ENCODE measurements at places on chromosomes 1 and 21.
A peak's percentile ranks its signal among the peaks of the same experiment; 100 is the strongest.

- no peak for DNase-seq
Observed at GRCh38 chr1:103265551-103265950, 157.2 kb upstream of the COL11A1 start.

DNA sequence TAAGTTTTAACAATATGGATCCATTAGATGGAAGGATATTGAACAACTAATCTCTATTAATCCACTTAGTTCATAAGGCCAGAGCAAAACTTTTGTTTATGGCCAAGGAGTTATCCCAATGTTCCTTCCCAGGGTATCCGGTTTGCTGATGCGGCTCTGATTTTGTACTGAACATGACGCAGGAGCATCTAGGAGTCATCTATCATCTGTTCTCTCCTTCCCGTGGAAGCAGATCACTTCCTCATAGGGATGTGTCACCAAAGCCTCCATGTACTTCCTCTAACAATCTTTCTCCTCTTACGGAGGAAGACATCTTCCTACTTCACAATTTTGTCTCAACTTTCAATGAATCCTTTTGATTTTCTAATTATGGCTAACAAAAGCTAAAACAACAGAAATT lies 206.6 kb downstream of the APP start:
- DNase-seq: peak; percentile 47

DNA sequence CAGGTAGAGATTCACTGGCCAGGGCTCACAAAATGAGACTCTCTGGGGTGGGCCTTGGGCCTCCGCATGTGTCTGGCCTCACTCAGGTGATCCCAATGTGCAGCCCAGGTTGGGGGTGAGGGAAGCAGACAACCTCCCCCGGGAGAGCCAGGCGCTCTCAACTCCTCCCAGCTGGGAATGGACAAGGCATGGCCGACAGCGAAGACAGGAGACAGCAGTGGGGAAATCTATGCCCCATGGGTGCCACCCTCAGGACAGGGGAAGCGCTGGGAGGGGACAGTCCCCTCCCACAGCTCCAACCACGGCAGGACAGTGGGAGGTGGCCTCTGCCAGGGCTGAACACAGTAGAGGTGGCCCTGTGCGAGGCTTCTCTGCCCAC lies 47.7 kb downstream of the PRDM15 start:
- DNase-seq: no peak

- peak; percentile 77 for DNase-seq
Observed at GRCh38 chr1:117612517-117613248, 6.8 kb downstream of the TENT5C start.

DNA sequence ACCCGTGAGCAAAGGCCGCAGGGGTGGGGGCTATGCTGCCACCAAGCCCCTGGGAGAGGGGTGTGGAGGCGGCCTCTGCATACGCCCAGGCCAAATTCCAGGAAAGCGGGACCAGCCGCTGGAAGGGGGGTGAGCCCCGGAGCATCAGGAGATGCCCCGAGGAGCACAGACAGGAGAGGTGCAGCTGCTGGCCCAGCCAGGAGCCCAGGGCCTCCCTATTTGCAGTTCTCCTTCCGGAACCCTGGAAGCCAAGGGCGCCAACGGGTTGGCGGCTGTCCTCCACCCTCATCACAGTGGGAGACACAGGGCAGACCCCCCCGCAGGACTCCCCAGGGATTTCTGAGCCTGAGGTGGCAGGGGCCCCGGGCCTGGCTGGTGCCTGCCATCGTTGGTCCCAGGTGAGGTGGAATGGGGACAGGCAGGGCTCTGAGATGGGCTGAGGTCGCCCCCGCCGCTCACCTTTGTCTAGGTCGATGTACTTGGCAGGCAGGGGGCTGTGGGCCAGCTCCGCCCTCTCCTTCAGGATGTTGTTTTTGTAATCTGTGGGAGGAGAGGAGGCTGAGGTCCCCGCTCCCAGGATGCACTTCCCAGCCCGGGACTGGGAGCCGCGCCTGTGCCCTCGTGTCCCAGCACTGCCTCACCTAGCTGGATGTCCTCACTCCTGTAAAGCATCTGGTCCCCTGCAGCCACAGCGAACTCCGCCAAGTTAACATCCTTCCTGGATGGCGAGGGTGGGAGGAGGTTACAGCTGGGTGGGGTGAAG lies 4.4 kb upstream of the DVL1 start:
- no peak for DNase-seq

- no peak for DNase-seq
Observed at GRCh38 chr1:167641786-167642500, 11.9 kb downstream of the RCSD1 start.

DNA sequence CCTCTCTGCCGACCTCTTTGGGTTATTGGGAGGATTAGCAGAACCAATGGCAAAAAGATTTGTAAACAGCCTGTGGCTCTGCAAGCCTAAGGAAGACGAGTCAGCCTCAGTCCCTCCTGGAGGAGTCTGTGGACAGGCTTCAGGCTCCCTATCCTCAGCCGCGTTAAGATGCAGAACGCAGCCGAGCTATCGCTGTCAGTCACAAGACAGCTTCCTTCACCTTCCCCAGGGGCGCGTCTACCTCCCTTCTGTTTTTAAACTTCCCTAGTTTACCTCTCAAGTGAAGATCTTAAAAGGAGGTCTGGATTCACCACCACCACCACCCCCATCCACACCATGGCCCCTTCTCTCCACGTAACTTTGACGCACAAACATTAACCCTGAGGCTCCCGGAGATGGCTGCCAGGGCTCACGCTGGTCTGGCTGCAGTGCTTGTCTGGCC lies 738 bp downstream of the CAMK1G start:
- DNase-seq: no peak

GRCh38 chr1:87805666-87806378 lies 477.1 kb downstream of the LMO4 start:
- peak; percentile 49 for DNase-seq

DNA sequence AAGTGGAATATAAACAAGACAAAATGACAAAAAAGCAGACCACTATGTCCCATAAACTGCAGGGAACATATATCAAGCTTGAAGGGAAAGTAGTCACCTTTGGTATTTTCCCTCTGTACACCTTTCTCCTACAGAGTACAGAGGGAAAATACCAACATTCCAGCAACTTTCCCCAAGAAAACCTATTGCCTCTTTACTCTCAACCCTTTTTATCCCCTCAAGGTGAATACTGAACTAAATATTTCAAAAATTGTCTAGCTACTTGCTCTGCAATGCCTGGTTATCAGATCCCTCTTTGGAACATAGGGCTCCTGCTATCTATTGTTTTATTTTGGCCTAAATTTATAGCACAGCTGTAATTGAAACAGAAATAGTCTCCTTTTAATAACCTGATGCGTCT lies 15.8 kb downstream of the CTXND2 start:
- no peak for DNase-seq

DNA sequence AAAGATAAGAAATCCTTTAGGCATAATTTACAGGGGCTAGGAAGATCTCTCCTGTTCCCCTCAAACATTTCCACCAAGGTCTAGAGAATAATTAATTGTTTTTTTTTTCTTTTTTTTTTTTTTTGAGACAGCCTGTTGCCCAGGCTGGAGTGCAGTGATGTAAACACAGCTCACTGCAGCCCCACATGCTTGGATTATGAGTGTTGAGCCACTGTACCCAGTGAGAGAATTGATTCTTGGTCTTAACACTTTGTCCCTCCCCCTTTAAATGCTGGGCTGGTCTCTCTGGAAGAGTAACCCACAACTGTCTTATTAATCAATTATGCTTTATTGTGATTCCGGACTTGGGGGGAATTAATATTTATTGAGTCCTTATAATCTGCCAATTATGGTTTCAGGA lies 33.4 kb downstream of the ATF3 start:
- DNase-seq: no peak

DNA sequence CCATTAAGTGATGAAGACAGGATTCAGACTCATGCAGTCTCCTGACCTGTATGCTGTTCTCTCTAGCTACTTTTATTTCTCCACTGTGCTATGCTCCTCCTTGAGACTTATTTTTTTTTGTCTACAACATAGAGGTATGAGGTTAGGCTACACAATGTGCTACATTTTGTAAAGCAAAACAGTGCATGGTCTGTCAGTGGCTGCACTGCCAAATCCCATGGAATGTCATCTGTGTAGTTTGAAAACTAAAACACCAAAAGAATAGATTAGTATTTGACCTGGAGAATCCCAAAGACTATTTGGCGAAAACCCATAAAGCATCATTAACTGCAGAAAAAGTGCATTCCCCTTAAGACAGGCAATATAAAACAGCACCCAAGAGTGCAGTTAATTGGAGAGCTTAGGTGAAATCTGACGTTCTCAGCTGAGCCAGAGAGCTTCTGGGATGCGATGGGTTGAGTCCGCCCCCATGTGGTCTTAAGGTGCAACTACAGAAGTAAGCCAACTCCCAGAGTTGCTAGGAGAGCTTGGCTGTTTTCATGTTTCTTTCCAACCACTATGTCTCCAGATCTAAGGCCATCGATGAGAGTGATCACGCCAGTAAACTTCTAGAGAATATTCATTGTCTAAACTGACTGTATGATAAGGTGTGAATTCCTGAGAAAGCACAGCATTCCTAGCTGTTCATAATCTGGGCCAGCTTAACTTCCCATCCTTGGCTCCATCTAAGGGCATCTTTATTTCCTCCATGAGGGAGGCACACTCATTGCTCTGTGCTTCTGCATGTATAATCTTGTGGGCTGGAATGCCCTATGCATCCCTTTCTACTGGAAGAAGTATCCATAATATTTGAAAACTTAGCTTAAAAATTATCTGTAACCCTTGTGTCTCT lies 20.7 kb upstream of the CYP2J2 start:
- peak; percentile 55 for DNase-seq

GRCh38 chr1:150791585-150791984 lies 16.5 kb downstream of the CTSK start:
- DNase-seq: no peak

GRCh38 chr1:164780863-164781262 lies 221.9 kb downstream of the PBX1 start:
- DNase-seq: peak; percentile 48

GRCh38 chr1:230507666-230508402 lies 81.7 kb upstream of the PGBD5 start:
- no peak for DNase-seq

- no peak for DNase-seq
Observed at GRCh38 chr1:215466361-215466760, 100.7 kb upstream of the KCTD3 start.

DNA sequence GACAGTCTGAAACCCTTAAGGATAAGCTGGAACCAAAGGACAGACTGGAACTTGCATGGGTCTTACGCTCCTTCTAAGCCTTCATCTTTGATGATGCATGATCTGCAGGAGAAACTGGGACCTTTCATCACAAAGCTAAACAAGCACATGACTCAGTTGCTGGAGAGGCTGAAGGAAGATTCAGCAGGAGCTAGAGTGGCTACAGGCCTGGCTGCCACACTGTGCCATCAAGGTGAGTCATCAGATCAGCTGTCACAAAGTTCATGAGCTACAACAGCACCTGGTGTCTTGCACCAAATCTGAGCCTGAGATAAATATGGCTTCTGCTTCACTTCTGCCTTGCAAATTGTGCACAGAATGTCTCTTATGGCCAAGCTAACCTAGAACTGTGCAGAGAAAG lies 95.5 kb upstream of the MARK1 start:
- peak; percentile 55 for DNase-seq

GRCh38 chr21:14452727-14453241 lies 69.8 kb upstream of the HSPA13 start:
- no peak for DNase-seq

- DNase-seq: no peak
Observed at GRCh38 chr1:229192853-229193252, 78.1 kb upstream of the RAB4A start.

GRCh38 chr1:1068517-1069055 lies 5.5 kb downstream of the RNF223 start:
- no peak for DNase-seq

DNA sequence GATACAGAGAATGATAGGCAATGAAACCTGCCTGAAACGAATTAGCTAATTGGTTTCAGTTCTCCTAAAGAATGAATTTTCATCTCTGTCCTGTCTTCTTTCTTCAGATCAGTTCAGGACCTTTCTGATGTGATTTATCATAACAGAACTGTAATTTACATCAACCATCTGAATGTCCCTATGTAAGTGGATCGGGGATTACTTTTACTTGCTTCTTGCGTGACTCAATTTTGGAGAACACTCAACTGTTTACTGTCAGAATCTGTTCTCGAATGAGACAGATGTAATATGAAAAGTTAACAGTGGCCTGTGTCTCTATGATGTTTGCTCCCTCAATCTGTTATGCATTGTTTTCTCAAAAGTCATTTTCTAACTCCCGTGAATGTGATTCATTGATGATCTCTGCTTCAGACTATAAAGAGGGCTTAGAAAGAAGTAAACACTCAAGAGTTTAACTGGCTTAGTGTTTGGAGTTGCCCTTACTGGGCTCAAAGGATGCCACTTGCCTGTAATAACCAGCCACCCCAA lies 111.0 kb downstream of the GABPA start:
- no peak for DNase-seq

DNA sequence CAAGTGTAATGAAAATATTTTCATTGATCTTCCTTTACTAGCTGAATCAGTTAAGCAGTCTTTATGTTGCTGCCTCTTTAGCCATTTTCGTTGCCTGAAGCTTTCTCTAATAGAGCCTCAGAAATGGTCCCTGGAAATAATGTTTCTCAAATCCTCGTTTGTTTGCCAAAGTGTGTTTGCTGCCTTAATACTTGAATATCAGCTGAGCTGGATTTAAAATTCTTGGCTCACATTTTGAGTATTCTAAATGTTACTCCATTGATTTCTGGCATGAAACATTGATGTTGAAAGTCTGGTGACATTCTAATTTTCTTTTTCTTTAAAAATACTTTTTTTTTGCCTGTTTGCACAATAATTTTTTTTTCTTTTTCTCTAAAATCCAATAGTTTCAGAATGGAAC lies 84.6 kb upstream of the SERBP1 start:
- DNase-seq: no peak

DNA sequence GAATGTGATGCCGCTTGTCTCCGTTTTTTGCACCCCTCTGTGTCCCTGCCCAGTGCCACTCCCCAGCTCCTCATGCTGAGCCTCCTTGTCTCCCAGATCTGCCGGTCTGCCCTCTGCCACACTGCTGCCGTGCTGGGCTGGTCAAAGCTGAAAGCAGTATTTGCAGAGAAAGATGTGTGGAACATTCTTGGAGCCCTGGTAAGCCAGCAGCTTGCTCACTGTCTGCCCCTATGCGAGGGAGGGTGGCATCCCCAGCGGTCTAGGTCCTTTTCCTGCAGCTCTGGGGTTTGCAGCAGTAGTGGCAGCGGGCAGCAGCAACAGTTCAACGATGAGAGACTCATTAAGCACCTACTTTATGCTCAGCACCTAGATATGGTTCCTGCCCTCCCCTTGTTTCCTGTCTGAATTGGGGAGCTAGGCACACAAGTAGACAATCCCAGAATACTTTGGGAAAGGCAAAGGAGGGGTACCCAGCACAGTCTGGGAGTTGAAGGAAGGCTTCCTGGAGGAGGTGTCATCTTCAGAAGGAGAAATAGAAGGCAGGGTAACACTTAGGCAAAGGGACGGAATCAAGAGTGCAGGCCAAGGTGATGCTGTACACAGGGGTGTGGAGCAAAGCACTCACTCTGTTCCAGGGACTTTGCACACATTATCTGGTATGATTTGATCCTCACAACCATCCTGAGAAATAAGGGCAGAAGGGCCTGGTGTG lies 63.1 kb downstream of the KIF21B start:
- DNase-seq: no peak

GRCh38 chr1:23159963-23160877 lies 8.4 kb downstream of the LUZP1 start:
- DNase-seq: no peak

- peak; percentile 54 for DNase-seq
Observed at GRCh38 chr1:227869279-227869842, 53.9 kb downstream of the PRSS38 start.

GRCh38 chr1:85450832-85451231 lies 14.1 kb downstream of the DDAH1 start:
- peak; percentile 26 for DNase-seq

Measured in HT1080 (cell line).